ENCODE measurements at places on chromosomes 6 and 20.

GRCh38 chr6:33014841-33015634, 5.6 kb upstream of the HLA-DOA start:
- peak; percentile 46 for DNase-seq

GRCh38 chr6:34986845-34987246, 97.8 kb downstream of the ANKS1A start:
- peak; percentile 28 for DNase-seq

- no peak for DNase-seq
Observed at GRCh38 chr20:9520086-9520485, 5.7 kb downstream of the LAMP5 start.

- no peak for DNase-seq
Observed at GRCh38 chr6:14882394-14883026, 363.4 kb upstream of the JARID2 start.

- no peak for DNase-seq
Observed at GRCh38 chr20:56911946-56912345, 282.8 kb downstream of the TFAP2C start.

- no peak for DNase-seq
Observed at GRCh38 chr20:37850724-37851355, 52.1 kb upstream of the VSTM2L start.

DNA sequence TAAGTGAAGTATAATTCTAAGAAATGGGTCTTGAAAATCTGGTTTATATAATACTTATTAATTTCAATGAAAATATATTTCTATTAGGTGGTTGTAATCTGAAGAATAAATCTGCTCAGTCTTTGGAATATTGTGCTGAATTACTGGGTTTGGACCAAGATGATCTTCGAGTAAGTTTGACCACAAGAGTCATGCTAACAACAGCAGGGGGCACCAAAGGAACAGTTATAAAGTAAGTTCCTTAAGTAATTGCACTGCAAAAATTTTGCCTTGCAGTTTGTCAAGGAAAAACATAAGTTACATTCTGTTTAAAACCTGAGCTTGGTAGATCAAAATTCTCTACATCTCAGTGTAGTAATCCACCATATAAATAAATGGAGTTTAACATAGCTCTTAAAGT, 106.0 kb downstream of the MYO6 start:
- no peak for DNase-seq

DNA sequence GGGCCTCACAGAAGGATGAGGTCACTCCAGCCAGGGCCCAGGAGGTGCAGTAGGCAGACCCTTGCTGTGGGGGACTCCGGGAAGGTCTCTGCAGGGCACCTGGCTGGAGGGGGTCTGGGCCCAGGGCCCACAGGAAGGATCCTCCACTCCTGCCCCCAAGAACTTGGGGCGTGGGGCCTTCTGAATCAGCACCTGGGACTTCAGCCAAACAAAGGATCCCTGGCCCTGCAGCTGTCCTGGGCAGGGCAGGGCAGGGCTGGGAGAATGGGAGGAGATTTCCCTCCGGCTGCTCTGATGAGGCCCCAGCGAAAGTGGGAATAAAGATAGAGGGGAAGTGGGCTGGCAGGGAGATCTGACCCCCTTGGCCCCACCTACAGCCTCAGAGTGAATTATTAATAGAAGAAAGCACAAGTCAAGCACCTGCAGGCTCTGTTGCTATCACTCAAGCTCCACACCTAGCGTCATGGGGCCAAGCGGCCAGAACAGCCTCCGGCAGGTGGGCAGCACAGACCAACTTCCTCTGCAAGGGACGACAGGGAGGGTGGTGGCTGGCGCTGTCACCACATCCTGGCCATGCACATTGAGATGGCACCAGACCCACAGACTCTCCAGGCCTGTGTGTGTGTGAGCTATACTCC, 61.6 kb upstream of the MRPS10 start:
- DNase-seq: no peak

GRCh38 chr6:37113976-37114375, 56.0 kb upstream of the PIM1 start:
- no peak for DNase-seq

- no peak for DNase-seq
Observed at GRCh38 chr6:21840428-21840827, 246.9 kb downstream of the SOX4 start.

- no peak for DNase-seq
Observed at GRCh38 chr6:22290045-22290444, 6.8 kb downstream of the PRL start.

DNA sequence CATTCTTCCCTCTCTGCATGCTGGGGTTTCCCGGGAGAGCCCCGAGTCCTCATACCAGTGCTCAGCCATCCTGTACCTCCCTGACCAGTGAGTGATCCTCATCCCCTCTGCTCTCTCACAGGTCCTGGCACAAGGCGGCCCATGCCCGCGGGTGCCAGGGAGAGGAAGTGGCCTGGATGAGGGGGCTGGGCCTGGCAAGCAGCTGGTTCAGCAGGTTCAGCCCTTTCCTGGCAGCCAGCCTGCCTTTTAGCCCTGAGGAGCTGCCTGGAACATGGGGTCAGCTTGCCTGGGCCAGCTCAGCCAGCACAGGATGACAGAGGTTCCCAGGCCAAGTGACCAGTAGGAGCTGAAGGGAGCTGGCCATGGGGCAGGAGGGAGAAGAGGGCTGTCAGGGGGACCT, 10.9 kb downstream of the MOCS1 start:
- DNase-seq: no peak

- DNase-seq: no peak
Observed at GRCh38 chr6:40477246-40478126, 109.7 kb downstream of the LRFN2 start.

- DNase-seq: no peak
Observed at GRCh38 chr6:64415926-64416325, 780.3 kb downstream of the PHF3 start.

- no peak for DNase-seq
Observed at GRCh38 chr20:48079028-48079427, 293.7 kb upstream of the SULF2 start.

DNA sequence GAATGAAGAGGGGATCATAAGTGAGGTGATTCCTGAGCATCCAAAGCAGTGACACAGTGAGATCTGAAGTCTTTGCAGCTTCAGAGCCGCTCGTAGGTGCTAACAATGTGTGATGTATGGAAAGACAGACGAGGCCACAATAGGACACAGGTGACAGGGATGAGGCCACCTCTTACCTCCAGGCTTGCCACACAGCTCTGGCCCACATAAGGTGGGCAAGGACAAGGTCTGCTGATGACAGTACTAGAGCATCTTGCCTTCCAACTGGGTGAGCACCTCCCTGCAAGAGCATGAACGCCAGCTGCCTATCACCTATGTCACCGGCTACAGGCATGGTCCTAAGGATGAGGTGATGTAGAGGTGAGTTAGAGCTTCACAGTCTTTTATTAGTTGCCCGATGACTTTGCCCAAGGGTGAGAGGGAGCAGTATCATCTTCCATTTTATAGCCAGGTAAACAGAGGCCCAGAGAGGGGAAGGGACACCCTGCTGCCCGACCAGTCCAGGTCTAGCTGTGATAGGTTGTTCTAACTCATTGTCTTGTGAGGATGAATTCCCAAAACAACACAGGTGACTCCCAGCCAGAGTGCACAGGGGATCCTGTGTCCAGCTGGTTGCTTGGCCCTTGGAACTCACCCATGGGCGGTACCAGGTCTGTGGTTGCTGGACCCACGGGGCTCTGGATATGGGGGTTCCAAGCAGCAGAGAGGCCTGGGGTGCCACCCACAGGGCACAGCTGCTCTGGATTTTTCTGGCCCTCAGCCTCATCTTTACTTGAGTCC, 6.2 kb upstream of the TGM6 start:
- DNase-seq: no peak

DNA sequence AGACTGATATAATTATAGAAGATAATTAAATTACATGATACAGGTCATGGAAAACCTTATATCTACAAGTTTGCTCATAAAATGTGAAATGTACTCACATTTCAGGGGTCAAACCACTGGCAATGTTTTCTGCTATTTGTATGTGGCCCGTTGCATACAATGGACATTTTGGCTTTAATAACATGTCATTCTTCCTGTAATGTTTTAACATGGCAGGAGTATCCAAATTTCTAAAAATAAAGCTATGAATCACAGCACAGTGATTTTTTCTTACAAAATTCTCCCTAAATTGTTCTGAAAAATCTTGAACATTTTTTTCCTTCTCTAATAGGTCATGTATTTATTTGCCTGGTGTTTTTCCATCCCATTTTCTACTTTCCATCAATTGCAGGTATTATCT, 305.7 kb downstream of the SMOC2 start:
- no peak for DNase-seq
